Cardiac septum (tissue), 1 donor: ENCODE measurements at places on chromosomes 4 and X. TPM values are rescaled to one million over a fixed set of nuclear protein-coding genes. Genes with fewer than 3 reads are reported as not detected.

GRCh38 chrX:107674480-107675364 lies 46.4 kb downstream of the PRPS1 start:
- DNase-seq: no peak

- no peak for DNase-seq
Measured at GRCh38 chr4:120977435-120977997, 55.0 kb upstream of the PRDM5 start.

DNA sequence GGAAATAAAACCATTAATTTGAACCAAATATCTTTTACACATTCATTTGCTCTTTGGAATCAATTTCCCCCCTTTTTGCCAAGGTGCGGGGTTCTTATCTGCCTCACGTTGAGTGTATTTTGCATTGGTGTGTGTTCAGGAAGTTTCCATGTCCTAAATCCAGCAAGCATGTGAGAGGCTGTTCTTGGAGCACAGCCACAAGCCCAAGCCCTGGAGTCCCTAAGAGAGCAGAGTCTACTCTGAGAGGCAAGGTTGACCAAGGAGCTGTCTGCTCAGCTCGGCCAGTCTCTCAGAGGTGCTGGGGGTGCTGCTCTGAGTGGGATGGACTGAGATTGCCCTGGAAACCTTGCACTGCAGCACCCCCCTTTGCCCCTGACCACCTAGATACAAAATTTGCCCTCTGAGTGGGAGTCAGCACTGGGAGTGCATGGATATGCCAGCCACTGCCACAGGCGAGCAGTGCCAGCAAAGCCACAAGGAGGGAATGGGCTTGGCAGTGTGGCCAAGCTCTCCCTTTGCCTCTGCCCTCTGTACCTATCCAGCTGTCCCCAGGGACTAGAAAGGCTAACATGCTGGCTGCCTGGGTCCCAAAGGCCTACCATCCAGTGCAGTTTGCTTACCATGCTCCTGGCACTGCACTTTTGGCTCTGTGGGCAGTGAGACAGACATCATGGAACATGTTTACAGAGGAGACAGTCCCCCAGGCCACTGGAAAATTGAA lies 20.5 kb upstream of the FAM193A start:
- no peak for DNase-seq

GRCh38 chr4:95178938-95179337 lies 369.8 kb downstream of the UNC5C start:
- no peak for DNase-seq

- no peak for DNase-seq
Measured at GRCh38 chr4:6362896-6363295, 93.2 kb downstream of the WFS1 start.

DNA sequence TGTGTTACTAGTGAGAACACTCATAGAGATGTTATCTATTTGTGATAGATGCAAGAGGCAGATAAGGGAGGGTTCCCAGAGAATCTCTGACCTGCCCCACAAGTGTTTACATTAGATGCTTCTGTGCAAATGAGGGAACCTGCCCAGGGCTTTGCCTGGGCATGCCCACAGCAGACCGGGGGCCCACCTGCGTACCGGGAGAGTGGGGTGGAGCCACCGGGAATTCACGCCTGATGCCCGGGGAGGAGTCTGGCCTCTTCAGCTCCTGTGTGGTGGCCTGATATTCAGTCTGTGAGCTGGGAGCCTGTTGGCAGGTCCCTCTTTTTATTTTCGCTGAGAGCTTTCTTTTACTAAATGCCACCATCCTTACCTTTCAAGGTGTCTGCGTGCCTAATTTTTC lies 155.7 kb downstream of the SNCA start:
- DNase-seq: no peak

GRCh38 chr4:138188406-138189084 lies 53.6 kb downstream of the SLC7A11 start:
- DNase-seq: no peak

DNA sequence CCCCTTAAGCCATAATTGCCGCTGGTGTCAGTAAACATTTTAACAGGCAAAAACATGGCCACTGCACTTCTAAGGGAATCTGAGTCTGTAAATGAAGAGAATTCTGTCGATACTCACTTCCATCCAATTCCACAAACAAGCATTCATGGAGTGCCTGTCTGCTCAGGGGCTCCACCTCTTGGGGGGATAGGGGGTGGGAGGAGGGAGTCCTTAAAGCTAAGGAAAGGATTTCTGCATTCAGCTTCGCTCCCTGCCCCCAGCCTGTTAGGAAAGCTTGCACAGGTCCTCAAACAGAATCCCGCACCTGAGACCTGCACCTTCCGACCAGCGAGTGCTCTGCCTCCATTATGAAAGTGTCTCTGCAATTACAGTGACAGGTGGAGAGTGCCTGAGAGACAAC lies 130.2 kb upstream of the KIT start:
- DNase-seq: no peak

DNA sequence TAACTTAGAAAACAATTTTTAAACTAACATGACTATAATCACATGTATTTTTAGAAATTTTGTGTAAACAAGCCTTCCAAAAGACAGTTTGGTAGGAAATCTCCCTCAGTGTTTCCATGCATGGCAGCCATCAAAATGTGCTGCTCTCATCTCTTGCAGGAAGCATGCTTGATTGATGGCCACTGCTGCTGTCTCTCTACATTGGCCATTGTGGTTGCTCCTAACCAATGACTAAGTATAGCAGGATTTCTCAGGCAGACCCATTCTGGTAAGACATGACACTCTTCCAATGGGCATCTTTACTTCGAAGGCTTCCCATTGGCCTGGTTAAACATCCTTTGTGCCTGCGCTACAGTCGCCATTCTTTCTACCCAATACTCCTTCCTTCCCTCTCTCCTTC lies 78.9 kb upstream of the GUCY1A1 start:
- no peak for DNase-seq

- no peak for DNase-seq
Measured at GRCh38 chr4:24991015-24991414, 39.7 kb downstream of the LGI2 start.

- DNase-seq: no peak
Measured at GRCh38 chrX:16177260-16177659, 10.0 kb downstream of the MAGEB17 start.

DNA sequence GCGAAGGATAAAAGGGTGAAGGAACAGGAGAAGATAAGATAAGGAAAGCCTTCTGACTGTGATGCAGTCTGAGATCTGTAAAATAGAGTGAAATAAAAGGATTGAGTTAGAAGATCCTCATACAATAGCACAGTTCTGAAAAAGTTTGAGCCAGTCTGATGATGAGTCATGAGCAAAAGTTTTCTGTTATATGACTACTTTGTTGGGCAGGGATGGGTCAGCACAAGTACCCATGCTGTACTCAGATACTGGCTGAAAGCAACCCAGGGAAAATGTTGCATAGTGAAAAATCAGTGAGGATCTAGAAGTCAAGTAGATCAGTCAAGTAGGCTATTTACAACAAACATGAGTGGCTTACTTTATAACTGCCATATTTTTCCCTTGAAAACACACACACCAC lies 253.5 kb downstream of the PCDH10 start:
- DNase-seq: no peak

- DNase-seq: no peak
Measured at GRCh38 chr4:147056940-147057610, 111.4 kb upstream of the TTC29 start.

The TMEM271 gene
- not detected for total RNA-seq

The PNMA3 gene
- 0.48 TPM for total RNA-seq

The XKRX gene
- total RNA-seq: 0.11 TPM

The APLN gene
- total RNA-seq: 6.2 TPM

The DCK gene
- 7.1 TPM for total RNA-seq
